ENCODE measurements at places on chromosomes 4 and X.
A peak's percentile ranks its signal among the peaks of the same experiment; 100 is the strongest.

GRCh38 chr4:186032259-186032658 lies 36.7 kb upstream of the TLR3 start:
- DNase-seq: no peak

DNA sequence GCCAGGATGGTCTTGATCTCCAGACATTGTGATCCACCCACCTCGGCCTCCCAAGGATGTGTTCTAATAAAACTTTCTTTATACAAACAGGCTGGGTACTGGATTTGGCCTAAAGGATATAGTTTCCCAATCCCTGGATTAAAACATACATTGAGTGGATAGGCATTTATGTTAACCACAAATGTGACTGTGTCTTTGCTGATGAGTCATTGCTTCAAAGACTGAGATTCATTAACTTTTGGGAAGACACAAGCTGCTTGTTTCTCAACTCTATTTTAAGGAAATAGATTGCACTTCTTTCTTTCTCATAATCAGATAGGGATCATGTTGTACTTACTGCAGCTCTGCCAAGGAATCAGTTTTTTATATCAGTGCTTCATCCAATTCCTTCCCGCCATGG lies 131.3 kb upstream of the AGA start:
- DNase-seq: no peak

DNA sequence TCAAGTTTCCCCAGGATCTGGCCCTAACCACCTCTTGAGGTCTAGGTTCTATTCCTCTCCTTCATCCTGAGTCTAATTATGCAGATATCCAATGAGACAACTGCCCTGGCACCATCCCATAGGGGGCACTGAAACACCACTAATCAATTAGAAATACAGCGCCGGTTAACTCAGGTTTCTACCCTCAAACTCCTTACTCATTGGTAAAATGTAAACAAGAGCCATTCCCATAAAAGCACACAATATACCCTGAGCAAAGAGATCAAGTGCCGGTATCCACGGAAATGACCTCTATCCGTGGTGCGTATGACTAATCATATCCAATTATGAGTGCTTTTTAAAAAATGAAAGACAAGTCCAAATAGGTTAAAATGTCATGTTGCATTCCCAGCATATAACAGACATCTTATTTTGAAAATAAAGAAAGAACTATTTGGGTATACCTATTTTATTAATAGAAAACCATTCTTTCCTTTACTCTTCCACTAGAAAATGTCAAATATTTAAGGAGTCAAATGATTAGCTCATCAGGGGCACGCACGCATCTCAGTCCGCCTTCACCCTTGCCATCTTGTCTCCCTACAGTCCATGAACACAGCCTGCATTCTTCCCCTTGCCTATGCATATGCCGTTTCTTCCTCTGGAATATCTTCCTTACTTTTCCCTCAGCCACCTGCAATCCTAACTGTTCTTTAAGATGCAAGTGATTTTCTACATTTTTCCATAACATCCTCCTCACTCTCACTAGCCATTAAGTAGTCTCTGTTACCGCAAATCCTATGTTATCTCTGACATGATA lies 141.1 kb downstream of the MAML3 start:
- DNase-seq: peak; percentile 28

DNA sequence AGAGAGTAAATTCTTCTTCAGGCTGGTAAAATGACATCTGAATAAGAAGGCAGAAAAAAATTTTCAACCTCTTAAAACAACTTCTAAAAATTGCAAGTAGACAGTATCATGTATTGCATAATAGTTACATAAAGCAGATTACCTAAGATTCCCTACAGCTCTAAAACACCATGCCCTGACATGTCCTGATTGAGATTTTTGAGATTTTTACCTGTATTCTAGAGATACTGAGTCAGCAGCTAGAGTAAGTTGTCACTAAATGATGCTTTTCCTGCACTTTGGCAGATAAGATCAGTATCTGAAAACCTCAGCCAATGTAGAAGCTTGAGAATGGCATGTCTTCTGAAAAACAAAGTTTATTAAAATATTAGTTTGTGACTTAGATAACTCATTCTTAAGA lies 713.6 kb downstream of the CCSER1 start:
- DNase-seq: no peak

GRCh38 chr4:2598511-2599303 lies 62.3 kb downstream of the FAM193A start:
- no peak for DNase-seq

DNA sequence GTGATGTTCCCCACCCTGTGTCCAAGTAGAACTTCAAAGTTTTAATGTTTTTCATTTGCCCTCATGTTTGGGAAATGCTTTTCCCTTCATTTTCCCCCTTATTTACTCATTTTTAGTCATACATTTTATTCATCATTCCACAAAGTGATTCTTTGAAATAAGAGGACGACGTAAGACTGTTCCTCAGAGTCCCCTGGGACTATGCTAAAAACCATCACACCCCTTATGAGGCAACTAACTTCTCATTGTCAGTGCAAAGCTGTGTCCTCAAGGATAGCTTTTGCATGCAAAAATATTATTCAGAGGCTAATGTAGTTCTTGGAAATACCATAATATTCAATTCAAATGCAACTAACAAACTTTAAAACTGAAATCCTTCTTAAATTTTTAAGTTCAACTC lies 14.8 kb upstream of the ADGRG2 start:
- DNase-seq: no peak

Data from stimulated activated CD4-positive, alpha-beta T cell treated with anti-CD3 and anti-CD28 coated beads, TNF-alpha, amount 100 ng/mL, for 1 hour (primary cell).